Mesenchymal stem cell (in vitro differentiated cells and primary cell): ENCODE measurements at places on chromosomes 3 and 15.

- no peak for DNase-seq
Measured at GRCh38 chr3:124395162-124395561, 335.1 kb upstream of the UMPS start.

DNA sequence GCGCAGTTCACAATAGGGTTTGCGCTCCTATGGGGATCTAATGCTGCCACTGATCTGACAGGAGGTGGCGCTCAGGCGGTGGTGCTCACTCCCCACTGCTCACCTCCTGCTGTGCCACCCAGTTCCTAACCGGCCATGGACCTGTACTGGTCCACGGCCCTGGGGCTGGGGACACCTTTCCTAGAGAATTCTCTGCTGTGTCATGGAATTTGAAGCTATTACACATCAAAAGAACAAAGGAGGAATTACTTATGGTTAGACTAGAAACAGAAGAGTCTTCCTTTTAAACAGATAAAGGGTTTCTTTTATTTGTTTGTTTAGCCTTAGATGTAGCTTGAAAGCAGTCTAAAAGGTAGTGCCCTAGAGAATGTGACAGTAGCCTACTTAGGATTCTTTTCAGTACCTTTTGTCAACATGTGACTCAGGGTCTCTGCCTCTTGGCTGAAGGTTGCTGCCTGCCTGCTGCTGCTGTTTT is 50.3 kb downstream of the PAK2 start:
- no peak for DNase-seq

DNA sequence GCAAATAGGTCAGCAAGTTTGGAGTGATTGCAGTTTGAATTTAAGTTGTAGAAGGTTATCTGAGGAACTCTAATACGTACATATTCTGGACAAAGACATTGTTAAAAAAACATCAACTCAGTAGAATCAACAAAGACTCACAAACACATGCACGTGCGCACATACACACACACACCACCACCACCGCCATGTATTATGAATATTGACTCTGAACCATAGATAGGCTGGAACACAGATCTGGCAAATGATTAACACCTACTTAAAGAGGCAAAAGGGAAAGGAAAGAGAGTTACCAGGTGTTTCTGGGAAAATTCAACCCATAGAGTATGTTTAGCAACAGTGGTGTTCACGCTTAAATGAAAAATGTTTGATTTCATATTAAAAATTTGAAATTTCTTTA is 334.2 kb upstream of the ALCAM start:
- no peak for DNase-seq

GRCh38 chr3:146817704-146818103 is 212.6 kb upstream of the PLSCR5 start:
- DNase-seq = peak; percentile 35

DNA sequence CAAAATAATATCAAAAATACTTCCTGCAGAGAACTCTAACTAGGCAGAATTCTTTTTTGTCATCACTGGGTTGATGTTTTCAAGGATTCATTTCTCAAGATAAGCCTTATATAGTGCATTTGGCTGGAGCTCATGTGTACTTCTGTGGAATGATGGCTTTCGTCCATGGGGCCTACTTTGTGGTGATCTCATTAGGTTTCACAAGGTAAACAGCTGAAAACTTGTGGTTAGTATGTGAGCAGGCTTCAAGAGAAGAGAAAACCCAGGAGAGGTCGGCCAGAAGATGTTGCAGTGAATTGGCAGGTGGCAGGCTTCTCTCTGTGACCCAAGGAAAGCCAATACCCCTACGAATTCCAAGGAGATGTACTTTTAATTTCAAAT is 121.4 kb upstream of the PHLDB2 start:
- peak; percentile 90 for DNase-seq

DNA sequence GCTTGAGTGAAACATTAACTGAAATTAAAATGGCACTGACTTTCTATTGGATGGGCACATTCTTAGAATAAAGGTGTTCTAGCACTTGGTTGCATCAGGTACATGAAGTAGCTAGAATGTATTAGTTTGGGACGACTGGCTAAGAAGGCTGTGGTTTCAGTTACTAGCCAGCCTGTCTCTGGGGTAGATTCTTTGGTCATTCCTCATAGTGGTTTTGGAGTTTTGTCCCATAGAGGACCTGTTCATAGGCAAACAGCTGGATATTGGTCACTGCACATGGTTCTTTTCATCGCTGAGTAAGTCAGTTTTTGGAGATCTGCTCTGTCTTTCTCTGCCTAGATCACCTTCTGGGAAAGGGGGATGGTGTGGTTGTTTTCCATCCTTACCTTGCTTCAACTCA is 55.3 kb downstream of the ADAMTSL3 start:
- no peak for DNase-seq

DNA sequence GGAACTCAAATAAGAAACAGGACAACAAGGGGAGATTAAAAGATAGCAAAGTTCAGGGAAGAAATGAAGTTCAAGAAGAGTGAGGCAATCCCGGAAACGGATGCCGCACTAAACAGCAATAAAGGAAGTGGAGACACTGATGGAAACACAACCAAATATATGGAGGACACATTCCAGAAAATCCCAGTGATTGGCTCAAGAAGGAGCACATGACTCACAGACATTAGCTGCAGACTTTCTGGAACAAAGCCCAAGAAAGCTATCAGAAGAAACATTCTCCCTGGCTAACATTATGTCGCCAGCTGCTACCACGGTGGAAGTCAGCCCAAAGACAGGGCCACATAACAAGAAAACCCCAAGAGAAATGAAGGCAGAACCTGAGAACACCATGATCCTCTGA is 18.1 kb upstream of the VGLL4 start:
- DNase-seq = peak; percentile 44

DNA sequence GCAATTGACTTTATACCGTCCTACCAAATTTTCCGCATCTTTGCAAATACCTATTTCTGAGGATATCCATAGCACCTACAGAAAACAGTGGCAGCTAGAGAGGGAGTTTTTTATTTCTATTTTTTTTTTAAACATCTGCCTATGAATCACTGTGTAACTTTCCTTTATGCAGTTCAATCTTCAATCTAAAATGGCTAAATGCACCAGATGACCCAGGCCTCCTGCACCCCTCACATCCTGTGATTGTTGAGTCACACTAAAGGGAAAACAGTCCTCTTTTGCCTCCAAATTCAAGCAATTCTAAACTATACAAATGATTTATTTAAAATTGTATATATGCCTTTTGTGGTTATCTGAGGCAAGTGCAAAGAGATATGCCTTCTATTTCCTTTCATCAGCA is 20.1 kb upstream of the BCL6 start:
- no peak for DNase-seq

GRCh38 chr3:58204720-58205119 is 6.1 kb downstream of the DNASE1L3 start:
- no peak for DNase-seq

- DNase-seq = no peak
Measured at GRCh38 chr3:38740537-38740936, 75.5 kb downstream of the SCN10A start.

- no peak for DNase-seq
Measured at GRCh38 chr15:101137312-101137940, 114.4 kb downstream of the CHSY1 start.

- peak; percentile 49 for DNase-seq
Measured at GRCh38 chr15:69469467-69470201, 17.0 kb downstream of the RPLP1 start.

- DNase-seq = peak; percentile 53
Measured at GRCh38 chr3:71251156-71251775, 332.3 kb downstream of the FOXP1 start.

DNA sequence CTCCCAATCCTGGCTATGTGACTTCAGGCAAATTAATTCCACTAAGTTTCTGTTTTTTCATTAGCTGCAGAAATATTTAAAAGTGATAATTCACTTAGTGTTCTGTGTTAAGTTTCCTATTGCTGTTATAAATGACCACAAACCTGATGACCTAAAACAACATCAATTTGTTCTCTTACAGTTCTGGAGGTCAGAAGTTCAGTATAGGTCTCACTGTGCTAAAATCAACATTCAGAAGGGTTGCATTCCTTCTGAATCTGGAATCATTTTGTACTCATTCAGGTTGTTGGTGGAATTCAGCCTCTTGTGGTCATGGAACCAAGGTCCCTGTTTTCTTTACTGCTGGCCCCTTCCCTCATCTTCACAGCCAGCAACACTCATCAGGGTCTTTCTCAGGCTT is 254.1 kb downstream of the CNTN3 start:
- DNase-seq = no peak

DNA sequence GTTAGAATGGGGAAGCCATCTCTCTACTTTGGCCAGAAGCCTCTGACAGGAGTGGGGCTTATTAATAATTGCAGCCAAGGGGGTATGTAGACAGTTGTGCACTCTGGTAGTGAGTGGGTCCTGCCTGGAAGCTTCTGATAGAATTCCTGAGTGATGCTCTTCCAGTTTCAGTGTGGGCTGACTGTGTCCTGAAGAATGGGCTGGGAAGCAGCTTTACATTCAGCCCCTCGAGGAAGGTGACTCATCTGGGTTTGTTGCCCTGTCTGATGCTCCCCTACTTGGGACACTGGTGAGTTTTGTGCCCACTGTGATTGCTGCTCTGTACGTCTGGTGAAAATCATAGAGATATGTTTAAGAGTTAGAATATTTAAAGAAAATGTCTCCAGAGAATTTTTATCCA is 444.7 kb upstream of the RBMS3 start:
- DNase-seq = peak; percentile 7

- no peak for DNase-seq
Measured at GRCh38 chr15:44471885-44472455, 44.5 kb downstream of the CTDSPL2 start.

- peak; percentile 70 for DNase-seq
Measured at GRCh38 chr15:39453620-39454019, 127.3 kb upstream of the THBS1 start.

- DNase-seq = no peak
Measured at GRCh38 chr15:63953524-63953923, 92.8 kb downstream of the DAPK2 start.

DNA sequence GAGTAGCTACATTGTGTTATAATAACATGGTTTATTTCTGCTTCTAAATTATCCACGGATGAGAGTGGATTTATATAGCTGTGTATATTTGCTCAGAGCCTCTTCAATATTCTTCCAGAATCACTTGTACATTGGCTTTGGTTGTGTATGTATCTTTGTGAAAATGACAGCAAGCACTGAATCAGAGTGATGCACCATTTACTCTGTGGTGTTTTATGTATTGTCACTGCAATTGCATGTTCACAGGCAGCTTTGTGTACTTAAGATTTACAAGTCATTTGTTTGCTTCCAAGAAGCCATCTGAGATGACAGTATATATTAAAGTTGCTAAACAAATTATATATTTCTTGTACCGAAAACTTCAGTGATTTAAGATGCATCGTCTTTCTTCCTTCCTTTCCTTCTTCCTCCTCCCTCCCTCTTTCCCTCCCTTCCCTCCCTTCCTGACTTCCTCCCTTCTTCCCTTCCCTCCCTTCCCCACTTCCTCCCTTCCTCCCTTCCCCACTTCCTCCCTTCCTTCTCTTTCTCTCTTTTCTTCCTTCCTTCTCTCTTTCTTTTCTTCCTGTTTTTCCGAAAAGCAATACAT is 362.3 kb upstream of the GOLIM4 start:
- no peak for DNase-seq

DNA sequence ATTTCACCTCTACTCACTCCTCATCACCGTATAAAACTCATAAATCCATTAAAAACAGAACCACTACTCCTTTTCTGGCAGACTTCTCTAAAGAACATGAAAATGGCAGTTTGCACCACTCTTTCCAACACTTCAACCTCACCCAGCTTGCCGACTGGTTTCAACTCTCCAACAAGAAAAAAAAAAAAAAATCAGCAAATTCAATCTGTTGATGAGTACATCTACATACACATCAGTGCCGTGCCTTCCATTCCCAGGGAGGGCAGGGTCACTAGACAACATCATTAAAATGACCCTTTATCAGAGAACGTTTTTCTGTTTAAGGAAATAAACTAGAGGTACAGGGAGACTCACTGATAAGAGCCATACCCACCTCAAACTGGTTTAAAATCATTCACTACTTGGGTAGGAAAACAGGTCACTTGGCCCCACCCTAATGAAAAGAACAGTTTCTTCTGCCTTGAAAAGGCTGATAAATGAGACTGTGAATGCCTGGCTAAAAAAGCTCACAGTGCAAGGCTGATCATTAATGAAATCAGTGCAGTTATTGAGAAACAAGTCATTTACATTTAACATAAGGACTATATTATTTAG is 6.0 kb downstream of the ANXA2 start:
- DNase-seq = no peak

DNA sequence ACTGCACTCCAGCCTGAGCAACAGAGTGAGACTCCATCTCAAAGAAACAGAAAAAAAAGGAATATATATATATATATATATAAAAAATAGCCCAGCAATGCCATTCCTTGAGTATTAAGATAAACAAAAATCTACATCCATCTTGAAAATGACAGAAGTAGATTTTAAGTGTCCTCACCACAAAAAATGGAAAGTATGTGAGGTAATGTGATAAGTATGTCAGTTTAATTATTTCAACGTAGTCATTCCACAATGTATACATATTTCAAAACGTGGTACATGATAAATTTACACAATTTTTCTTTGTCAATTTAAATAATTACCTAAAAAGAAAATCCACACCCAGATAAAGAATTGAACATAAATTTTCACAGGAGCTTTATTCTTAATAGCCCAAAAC is 54.9 kb downstream of the HCN4 start:
- DNase-seq = no peak

- DNase-seq = no peak
Measured at GRCh38 chr3:126571078-126571477, 12.3 kb upstream of the C3orf22 start.

- DNase-seq = no peak
Measured at GRCh38 chr15:73575636-73576247, 57.4 kb downstream of the NPTN start.

DNA sequence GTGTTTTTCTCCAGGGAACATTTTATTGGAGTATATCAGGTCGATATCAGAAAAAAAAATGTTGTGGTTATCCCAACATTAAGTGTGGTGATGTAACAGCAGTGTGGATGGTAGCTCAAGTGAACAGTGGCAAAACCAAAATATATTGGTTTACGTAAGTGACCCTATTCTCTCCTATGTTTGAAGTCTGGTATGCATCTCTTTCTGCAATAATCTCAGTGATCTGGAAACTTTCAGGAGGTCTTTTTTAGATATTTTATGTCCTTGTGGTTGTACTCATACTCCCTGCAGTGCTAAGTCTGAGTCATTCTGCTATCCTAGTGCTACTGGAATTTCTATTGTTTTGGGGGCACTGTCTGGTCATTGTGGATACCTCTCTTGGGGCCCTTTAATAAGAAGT is 137.9 kb downstream of the SNRPN start:
- DNase-seq = no peak

DNA sequence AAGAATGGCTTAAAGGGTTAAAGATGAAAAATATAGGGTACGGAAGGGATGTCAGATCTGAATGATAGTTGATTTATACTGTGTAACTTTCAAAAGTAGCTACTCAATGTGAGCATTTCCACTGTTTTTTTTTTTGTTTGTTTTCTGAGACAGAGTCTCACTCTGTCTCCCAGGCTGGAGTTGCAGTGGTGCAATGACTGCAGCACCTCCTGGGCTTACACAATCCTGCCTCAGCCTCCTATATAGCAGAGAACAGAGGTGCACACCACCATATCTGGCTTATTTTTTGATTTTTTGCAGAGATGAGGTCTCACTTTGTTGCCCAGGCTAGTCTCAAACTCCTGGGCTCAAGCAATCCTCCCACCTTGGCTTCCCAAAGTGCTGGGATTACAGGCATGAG is 9.9 kb upstream of the PXK start:
- DNase-seq = peak; percentile 29

GRCh38 chr15:67997996-67998395 is 56.1 kb upstream of the PIAS1 start:
- peak; percentile 6 for DNase-seq
